ENCODE measurements at places on chromosomes 6 and 20. TPM values are rescaled to one million over a fixed set of nuclear protein-coding genes. Genes with fewer than 3 reads are reported as not detected.

The HRH3 gene
- not detected for total RNA-seq

DNA sequence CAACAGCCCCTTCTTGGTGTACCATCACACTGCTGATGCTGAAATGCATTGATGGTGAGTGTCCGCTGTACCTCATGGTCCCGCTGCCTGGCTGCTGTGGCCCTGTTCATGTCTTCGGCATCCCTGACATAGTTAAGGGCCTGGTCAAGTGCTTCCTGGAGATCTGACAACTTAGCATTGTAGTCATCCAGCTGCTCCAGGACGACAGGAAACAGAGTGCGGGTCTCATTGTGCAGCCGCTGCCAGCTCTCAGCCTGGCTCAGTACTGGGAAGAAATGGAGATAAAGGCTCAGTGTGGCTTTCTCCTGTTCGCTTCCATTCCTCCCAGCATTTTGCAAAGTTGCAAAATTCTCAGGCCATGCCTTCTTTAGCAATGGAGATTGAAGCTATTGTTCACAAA lies 81.8 kb downstream of the LAMA4 start:
- H3K36me3 ChIP-seq, result no peaks in the 10 kb centered on the region
- no peaks in the 10 kb centered on the region for H3K4me1 ChIP-seq
- DNase-seq, result no peak
- H3K27me3 ChIP-seq, result no peaks in the 10 kb centered on the region

- no peaks in the 10 kb centered on the region for H3K36me3 ChIP-seq
- H3K27ac ChIP-seq, result peak overlapping the region; percentile 93
- H3K4me1 ChIP-seq, result peaks cover 16% of the 10 kb centered on the region
- peak overlapping the region; percentile 92 for H3K4me3 ChIP-seq
These were observed 1.2 kb downstream of the VARS1 start for GRCh38 chr6:31794294-31794865.

GRCh38 chr6:151675746-151676459 lies 131.6 kb upstream of the ESR1 start:
- H3K36me3 ChIP-seq, result no peaks in the 10 kb centered on the region
- no peak overlapping the region for H3K4me3 ChIP-seq
- no peaks in the 10 kb centered on the region for H3K4me1 ChIP-seq

The CRISP2 gene
- not detected for total RNA-seq

The KIF25 gene
- total RNA-seq, result not detected

DNA sequence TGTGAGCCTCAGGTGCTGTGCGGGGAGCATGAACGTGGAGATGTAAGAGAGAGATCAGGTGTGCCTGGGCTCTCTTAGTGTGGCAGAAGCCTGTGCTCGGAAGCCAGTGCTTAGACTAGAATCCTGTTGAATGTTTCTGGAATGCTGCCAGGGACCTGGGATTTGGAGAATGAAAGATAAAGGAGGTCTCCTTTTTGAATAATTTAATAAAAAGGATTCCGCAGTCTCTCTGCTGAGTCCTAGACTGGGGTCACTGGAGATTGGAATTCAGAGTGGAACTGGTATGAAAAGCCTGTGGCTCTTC lies 18.8 kb upstream of the EFCAB8 start:
- H3K4me3 ChIP-seq, result no peak overlapping the region
- no peaks in the 10 kb centered on the region for H3K4me1 ChIP-seq
- no peak overlapping the region for H3K27ac ChIP-seq
- H3K27me3 ChIP-seq, result no peaks in the 10 kb centered on the region

DNA sequence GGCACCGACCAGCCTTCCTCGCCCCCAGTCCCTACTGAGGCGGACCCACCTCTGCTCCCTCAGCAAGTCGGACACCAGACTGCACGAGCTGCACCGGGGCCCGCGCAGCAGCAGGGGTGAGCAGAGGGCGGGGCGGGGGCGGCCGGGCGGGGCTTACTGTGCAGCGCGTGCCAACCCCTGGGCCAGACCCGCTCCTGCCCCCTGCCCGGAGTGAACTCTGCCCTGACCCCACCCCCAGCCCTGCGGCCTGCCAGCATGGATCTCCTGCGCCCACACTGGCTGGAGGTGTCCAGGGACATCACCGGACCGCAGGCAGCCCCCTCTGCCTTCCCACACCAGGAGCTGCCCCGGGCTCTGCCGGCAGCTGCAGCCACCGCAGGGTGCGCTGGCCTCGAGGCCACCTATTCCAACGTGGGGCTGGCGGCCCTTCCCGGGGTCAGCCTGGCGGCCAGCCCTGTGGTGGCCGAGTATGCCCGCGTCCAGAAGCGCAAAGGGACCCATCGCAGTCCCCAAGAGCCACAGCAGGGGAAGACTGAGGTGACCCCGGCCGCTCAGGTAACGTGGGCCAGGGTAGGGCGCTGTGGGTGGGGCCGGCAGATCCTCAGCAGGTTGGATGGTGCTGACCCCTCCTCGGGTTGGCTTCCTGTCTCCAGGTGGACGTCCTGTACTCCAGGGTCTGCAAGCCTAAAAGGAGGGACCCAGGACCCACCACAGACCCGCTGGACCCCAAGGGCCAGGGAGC lies 1.5 kb upstream of the SLC2A4RG start:
- peak overlapping the region; percentile 13 for H3K4me3 ChIP-seq
- peaks cover 55% of the 10 kb centered on the region for H3K4me1 ChIP-seq
- H3K27me3 ChIP-seq, result no peaks in the 10 kb centered on the region
- peak; percentile 52 for DNase-seq
- peak overlapping the region; percentile 77 for H3K27ac ChIP-seq

GRCh38 chr6:149888659-149889058 lies 9.3 kb downstream of the RAET1E start:
- no peak for DNase-seq
- no peak overlapping the region for H3K4me3 ChIP-seq
- no peak overlapping the region for H3K27ac ChIP-seq
- no peaks in the 10 kb centered on the region for H3K4me1 ChIP-seq

DNA sequence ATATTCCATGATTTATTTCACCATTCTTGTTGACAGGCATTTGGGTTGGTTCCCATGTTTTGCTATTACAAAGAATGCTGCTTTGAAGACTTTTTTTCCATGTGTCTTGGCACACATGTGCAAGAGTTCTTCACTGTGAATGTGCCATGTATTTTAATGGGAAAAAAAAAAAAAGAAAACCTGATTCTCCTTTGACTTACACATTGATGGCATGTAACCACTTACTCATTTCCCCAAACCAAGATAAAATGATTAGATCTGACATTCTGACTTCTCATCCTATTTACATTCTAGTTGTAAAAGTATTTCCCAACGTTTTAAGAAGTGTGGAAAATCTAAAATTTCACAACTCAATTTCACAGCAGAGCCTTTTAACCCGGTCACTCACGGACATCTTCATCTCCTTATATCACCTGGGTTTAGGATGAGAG lies 4.4 kb downstream of the CAP2 start:
- peaks cover 4% of the 10 kb centered on the region for H3K27me3 ChIP-seq
- H3K4me1 ChIP-seq, result no peaks in the 10 kb centered on the region
- no peak overlapping the region for H3K27ac ChIP-seq
- H3K4me3 ChIP-seq, result no peak overlapping the region
- no peaks in the 10 kb centered on the region for H3K36me3 ChIP-seq
- no peak for DNase-seq

DNA sequence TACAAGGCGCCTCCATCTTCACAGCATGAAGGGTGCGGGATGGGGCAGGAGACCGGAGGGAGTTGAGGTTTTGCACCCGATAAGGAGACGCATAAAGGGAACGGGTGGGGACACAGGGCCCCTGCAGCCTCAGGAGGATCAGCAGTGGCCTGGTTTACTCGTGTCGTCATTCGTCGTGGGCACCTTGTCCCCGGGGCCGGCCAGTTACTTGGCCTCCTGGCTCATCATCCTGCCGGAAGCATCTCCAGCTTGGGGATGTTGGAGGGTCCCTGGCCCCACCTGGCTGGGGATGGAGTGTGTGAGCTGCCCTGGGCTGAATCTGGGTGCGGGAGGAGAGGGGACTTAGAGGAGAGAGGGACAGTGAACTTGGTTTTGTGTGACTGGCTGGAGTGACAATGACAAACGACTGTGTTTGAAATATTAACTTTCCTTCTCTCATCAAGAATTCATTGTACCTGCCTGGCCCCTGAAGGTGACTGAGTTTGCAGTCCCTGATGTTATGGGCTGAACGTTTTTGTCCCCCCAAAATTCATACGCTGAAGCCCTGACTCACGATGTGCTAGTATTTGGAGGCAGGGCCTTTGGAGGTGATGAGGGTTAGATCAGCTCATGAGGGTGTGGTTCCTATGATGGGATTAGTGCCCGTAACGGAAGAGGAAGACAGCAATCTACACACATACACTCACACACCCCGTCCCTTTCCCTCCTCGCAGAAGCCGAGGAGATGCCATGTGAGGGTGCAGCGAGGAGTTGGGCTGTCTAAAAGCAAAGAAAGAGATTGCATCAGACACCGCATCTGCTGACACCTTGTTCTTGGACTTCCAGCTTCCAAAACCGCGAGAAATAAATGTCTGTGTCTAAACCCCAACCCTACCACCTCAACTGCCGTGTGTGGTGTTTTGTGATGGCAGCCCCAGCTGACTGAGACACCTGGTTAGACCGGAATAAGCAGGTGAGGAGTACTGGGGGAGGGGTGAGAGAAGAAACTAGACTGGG lies 65.0 kb upstream of the MAP3K4 start:
- no peak overlapping the region for H3K4me3 ChIP-seq
- H3K4me1 ChIP-seq, result no peaks in the 10 kb centered on the region
- DNase-seq, result no peak
- no peaks in the 10 kb centered on the region for H3K36me3 ChIP-seq
- H3K27ac ChIP-seq, result no peak overlapping the region

- H3K27ac ChIP-seq, result no peak overlapping the region
- no peaks in the 10 kb centered on the region for H3K36me3 ChIP-seq
- H3K27me3 ChIP-seq, result no peaks in the 10 kb centered on the region
- DNase-seq, result no peak
- H3K4me1 ChIP-seq, result no peaks in the 10 kb centered on the region
These were observed 27.8 kb upstream of the CENPW start for GRCh38 chr6:126312013-126312665.

GRCh38 chr6:29509711-29510110 lies 22.0 kb upstream of the MAS1L start:
- no peak overlapping the region for H3K4me3 ChIP-seq
- no peak for DNase-seq
- H3K4me1 ChIP-seq, result no peaks in the 10 kb centered on the region
- no peaks in the 10 kb centered on the region for H3K36me3 ChIP-seq
- no peak overlapping the region for H3K27ac ChIP-seq

The DEFB118 gene
- total RNA-seq, result not detected

- H3K4me3 ChIP-seq, result no peak overlapping the region
- H3K27me3 ChIP-seq, result no peaks in the 10 kb centered on the region
- H3K36me3 ChIP-seq, result no peaks in the 10 kb centered on the region
- no peaks in the 10 kb centered on the region for H3K4me1 ChIP-seq
These were observed 73.7 kb downstream of the GMDS start for GRCh38 chr6:2171728-2172127.

GRCh38 chr6:116258520-116258919 lies 4.6 kb upstream of the TSPYL4 start:
- no peak overlapping the region for H3K4me3 ChIP-seq
- no peak for DNase-seq
- no peaks in the 10 kb centered on the region for H3K27me3 ChIP-seq
- H3K27ac ChIP-seq, result no peak overlapping the region

The NEURL2 gene
- 30.4 TPM for total RNA-seq

The ZC2HC1B gene
- not detected for total RNA-seq

GRCh38 chr20:59309218-59309617 lies 8.8 kb downstream of the EDN3 start:
- H3K36me3 ChIP-seq, result no peaks in the 10 kb centered on the region
- peak; percentile 22 for DNase-seq
- H3K4me3 ChIP-seq, result no peak overlapping the region
- peaks cover 6% of the 10 kb centered on the region for H3K27me3 ChIP-seq

The HLA-DQA1 gene
- 4.5 TPM for total RNA-seq

The IL17A gene
- not detected for total RNA-seq

DNA sequence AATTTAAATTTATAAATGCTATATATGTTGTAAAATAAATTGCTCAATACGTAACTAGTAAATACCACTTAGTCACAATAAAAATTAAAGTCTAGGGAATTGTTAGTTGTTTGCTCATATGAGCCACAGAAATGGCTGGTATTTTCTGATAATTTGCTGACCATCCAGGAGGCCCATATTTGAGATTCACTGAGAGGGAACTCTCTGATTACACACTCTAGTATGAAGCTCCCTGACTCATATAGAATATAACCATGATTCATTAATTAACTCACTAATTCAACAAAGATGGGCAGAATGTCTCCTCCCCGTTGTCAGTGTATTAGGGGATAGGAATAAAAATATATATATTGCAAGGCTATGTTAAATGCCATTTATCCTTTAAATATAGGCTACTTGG lies 46.6 kb upstream of the TMEM30A start:
- DNase-seq, result no peak
- no peak overlapping the region for H3K4me3 ChIP-seq
- H3K36me3 ChIP-seq, result no peaks in the 10 kb centered on the region
- H3K27me3 ChIP-seq, result no peaks in the 10 kb centered on the region

The KIF13A gene
- total RNA-seq, result 37.9 TPM

GRCh38 chr6:106637717-106638341 lies 8.5 kb downstream of the QRSL1 start:
- peaks cover 2% of the 10 kb centered on the region for H3K4me1 ChIP-seq
- H3K27me3 ChIP-seq, result no peaks in the 10 kb centered on the region
- H3K36me3 ChIP-seq, result peaks cover 17% of the 10 kb centered on the region

DNA sequence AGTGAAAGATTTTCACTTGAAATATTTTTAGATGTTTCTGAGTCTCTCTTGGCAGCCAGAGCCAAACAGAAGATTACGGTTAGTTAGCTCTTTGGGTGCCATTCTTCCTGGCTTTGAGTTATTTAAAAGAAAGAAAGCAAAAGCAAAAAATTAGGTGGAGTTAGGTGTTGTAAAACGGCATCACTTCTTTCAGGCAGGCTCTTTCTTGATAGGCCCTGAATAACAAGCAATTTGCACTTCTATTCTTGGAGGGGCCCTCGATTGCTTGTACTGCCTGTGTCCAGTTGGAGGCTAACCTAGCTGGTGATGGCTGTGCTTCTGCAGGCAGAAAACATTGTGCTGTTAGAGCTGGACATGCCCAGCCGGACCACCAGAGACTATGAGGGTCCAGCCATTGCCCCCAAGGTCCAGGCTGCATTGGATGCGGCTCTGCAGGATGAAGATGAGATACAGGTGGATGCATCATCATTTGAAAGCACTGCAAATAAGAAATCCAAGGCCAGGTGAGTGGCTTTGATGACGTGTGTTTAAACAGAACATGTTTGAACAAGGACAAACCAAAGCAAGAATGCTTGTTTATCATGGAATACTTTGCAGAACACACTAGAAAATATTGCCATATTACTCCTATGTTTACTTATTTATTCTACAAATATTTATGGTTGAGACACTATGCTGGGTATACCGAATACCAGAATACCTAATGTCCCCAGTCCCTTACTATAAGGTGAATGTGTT lies 28.1 kb upstream of the ASXL1 start:
- H3K27me3 ChIP-seq, result no peaks in the 10 kb centered on the region
- DNase-seq, result no peak

The KCNQ2 gene
- not detected for total RNA-seq

- H3K36me3 ChIP-seq, result no peaks in the 10 kb centered on the region
- no peaks in the 10 kb centered on the region for H3K4me1 ChIP-seq
- no peak for DNase-seq
- no peak overlapping the region for H3K4me3 ChIP-seq
- H3K27ac ChIP-seq, result no peak overlapping the region
These were observed 6.6 kb upstream of the GFRA4 start for GRCh38 chr20:3669710-3670367.

The FAM83D gene
- 29.3 TPM for total RNA-seq

All from transverse colon (tissue), 4 donors.